Caki2 (cell line): ENCODE measurements at places on chromosomes 7 and 10. TPM values are rescaled to one million over a fixed set of nuclear protein-coding genes. Genes with fewer than 3 reads are reported as not detected.

- no peak for DNase-seq
Observed at GRCh38 chr7:47816647-47817046, 131.6 kb downstream of the PKD1L1 start.

- DNase-seq, result no peak
Observed at GRCh38 chr10:73781548-73781878, 335 bp upstream of the CHCHD1 start.

DNA sequence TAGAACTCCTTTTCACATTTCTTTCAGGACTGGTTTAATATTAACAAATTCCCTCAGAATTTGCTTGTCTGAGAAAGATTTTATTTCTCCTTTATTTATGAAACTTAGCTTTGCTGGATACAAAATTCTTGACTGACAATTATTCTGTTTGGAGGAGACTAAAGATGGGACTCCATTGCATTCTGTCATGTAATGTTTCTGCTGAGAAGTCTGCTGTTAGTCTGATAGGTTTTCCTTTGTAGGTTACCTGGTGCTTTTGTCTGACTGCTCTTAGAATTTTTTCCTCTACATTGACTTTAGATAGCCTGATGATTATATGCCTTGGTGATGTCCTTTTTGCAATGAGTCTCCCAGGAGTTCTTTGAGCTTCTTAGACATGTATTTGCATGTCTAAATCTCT lies 23.4 kb downstream of the CLRN3 start:
- DNase-seq, result no peak

DNA sequence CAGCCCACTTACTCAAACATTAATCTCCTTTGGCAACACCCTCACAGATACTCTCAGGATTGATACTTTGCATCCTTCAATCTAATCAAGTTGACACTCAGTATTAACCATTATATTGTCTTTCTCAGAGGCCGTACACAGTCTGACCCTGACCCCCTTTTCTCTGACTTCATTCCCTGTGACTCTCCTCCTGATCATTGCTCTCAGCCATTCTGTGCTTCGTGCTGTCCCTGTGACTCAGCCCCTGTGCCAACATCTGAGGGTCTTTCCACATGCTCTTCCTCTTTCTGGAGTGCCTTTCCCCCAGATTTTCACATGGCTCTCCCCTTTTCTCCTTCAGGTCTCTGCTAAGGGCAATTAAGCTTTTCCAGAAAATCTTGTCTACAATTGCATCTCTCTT lies 289.0 kb upstream of the PHYHIPL start:
- DNase-seq, result no peak

DNA sequence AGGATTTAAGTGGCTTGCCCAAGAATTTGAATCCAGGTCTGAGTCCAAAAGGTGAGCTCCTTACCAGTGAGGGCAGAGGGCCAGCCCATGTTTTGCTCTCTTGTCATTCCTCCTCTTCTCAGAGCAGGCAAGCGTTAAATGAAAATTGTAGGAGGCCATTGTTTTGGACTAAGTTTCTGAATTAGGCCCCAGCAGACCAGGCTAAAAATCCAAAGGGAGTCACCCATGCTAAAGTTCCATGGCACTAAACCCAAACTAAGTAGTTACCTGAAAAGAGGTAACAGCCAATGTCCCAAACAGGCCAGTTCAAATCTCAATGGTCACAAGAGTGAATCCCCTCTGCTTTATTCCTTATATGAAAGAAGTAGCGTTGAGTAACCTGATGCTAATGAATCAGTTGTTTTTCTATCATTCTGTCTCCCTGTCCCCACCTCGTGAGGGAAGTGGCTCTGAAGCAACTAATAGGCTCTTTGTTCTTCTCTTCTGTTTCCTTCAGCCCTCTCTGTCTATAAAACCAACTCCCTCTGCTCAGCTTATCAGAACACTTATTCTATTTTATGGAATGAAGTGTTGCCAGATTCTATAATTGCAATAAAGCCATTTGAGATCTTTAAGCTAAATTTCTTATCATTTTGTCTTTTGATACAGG lies 17.5 kb upstream of the CDH23 start:
- no peak for DNase-seq

- DNase-seq, result no peak
Observed at GRCh38 chr10:17022466-17022825, 107.2 kb downstream of the CUBN start.

GRCh38 chr7:152459724-152460251 lies 24.0 kb upstream of the KMT2C start:
- DNase-seq, result no peak

DNA sequence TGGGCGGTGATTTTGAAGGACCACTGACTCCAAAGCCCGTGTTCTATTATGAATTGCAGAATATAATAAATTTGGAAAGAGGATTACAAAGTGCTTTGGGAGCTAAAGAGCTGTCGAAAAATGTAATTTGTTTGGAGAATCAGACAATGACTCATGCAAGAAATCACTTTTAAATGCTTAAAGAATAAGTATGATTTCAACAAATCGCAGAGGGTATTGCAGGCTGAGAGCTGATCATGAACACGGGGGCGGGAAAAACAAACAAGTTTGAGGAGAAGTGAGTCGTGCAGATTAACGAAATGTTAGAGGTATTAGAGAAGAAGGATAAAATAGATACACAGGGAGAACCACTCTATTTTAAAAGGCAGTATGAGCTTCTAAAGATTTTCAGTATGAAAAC lies 4.9 kb upstream of the HACD1 start:
- DNase-seq, result no peak

- no peak for DNase-seq
Observed at GRCh38 chr7:143392875-143393266, 11.7 kb downstream of the ZYX start.

DNA sequence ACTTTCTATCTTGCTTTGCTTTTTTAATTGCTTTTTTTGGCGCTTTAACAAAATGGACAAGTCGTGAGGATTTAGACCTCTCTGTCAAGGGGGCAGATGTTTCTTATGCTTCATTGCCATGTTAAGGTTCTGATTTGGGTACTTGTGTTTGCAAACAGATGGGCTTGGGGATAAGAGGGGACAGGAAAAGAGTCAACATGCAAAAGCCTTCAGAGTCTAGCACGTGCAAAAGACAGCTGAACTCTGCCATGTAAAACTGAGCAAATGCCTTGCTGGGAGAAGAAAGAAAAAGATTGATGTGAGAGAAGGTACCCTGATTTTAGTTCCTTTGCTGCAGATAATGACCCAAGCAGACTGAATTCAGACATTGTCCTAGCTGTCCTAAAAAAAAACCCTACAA lies 173.1 kb downstream of the KIAA1217 start:
- DNase-seq, result no peak

- no peak for DNase-seq
Observed at GRCh38 chr7:44275957-44276570, 49.3 kb downstream of the CAMK2B start.

DNA sequence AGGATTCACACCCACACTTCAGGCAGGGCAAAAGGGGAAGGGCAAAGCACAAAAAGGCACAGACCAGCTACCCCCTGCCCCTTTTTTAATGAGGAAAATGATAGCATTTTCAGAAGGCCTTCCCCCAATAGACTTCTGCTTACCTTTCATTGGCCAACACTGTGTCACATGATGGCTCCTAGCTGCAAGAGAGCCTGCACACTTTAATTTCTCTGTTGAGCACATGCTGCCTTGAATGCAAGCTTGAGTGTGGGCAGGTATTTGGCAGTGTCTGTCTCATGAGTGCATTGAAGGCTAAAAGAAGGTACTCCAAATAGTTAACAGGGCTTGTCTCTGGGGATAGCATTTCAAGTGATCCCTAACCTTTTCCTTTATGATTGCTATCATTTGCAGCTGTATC lies 175.4 kb upstream of the NFE2L3 start:
- no peak for DNase-seq

GRCh38 chr7:116499168-116500077 lies at the start of gene CAV2:
Gene CAV2, plus strand, starts transcription at chr7:116499738. Its CDS starts 44 bp downstream, at chr7:116499782.
- peak; percentile 86 for DNase-seq

DNA sequence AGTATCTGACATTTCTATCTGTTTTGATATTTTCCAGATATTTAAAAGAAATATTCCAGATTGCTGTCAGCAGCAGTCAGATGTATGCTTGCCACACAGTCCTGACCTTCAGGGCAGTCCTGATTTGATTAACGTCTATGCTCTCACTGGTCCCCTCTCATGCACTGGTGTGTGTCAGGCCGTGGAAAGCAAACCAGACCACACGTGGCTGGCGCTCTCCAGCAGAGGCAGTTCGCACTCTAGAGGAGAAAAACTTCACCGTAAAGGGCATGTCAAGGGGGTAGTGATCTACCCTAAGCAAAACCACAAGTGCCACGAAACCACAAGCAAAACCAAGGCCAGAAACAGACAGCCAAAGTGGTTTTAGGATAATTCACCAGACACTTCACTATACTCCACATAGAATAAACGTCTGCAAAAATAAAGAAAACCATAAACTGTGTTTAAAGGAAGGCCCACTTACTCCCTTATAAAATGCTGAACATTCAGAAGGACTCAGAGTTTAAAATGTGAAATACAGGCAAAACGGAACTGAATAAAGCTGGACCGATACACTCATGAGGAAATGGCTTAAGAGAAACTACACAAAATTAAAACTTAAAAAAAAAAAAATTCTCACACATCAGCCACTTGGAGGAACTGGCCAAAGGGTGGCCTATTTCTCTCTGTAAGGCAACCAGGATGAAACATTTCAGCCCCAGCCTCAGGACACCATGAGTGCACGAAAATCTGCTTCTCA lies 26.4 kb downstream of the PARP12 start:
- DNase-seq, result no peak

DNA sequence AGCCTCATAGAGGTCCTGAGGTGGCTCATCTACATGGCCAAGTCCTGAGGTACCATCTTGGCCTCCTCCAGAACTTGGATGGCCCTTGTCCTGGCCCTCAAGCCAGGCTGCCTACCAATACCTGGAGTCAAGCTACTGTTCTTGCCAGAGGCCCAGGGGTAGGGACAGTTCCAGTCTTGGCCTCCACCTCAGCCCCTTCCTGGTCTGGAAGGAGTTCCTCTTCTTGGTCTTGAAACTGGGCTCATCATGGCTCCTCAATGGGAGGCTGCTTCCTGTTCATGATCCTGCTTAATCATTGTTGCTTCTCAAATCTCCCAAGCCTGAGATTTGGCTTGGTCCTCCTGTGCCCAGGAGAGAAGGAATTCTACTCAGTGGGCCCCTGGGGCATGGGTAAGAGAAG lies 3.9 kb downstream of the HPS6 start:
- no peak for DNase-seq

- no peak for DNase-seq
Observed at GRCh38 chr7:108093851-108094331, 36.3 kb downstream of the LAMB4 start.

DNA sequence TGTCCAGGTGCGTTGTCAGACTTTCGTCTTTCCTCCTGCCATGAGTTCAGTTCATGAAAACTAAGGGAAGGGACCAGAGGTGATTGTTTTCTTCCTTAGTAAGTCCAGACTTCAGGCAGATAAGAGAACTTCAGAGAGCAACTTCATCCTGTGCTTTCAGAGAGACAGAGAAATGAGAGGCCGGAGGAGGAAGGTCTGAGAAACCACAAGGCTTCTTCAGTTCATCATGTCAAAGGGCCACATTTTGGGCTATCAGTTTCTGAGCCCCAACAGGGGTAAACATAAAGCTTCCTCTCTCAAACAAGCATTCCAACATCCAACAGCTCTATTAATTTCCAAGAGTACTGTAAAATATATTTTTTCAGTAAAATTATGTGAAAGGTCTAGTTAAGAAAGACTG lies 668.4 kb upstream of the NRP1 start:
- DNase-seq, result no peak

GRCh38 chr10:23368816-23369640 lies 24.4 kb upstream of the C10orf67 start:
- no peak for DNase-seq

- DNase-seq, result no peak
Observed at GRCh38 chr7:114021135-114021534, 102.3 kb upstream of the PPP1R3A start.

DNA sequence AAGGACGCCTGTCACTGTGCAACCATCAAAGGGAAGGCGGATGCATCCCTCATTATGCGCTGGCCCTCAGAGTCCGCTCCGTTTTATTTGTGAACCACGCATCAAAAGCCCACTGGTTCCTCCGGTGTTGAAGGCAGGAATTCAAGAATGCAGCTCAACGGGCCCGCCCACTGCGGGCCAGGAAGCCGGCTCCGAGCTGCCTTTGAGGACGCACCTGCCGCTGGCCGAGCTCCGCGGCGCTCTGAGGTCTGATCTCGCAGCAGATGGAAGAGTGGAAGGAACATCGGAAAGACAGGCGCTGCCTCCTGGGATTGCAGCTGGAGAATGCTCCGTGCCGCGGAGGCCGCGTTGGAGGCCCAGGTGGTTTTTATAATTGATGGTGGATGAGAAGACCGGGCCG lies 56.9 kb upstream of the ADGRA1 start:
- no peak for DNase-seq

DNA sequence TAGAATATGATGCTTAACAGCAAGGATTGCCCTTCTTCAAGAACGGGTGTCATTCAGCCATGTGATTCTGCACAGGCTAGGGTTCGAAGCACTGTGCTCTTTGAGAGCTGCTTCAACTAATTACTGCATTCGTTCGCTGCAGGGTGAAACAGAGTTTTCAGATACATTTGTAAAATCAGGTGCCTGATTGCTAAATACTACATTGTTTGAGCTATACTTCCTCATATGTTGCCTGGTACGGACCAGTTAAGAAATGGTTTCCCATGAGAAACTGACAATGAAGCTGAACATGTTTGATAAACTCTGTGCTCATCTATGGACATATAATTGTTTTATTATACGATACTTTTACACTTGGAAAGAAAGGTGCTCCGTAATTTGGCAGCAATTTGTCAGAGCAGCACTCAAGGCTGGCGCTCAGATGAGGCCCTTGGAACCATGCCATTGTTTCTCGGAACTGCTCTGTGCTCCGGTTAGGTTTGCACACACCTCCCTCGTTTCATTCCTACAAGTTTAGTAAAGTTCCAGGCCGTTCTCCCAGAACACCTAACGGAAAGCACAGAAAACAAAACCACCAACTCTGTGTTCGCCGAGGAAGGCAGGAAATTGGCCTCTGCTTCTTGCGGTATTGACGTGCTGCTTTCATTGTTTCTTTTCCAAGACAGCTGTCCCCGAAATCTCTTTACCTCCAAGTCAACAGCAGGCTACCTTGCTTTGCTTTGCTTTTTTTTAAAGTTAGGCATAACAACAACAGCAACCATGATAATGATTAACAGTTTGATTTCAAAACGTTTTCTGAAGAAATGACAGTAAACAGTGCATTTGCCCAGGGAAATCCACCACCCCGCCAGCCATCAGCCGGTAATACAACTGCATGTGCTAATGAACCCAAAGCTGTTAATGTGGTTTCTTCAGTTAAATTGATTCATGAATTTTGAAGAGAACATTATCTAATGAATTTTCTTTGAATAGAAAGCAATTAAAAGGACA lies 206.9 kb downstream of the EBF3 start:
- DNase-seq, result no peak

GRCh38 chr10:69869291-69869961 lies 67.7 kb downstream of the COL13A1 start:
- DNase-seq, result no peak

Gene UNC5B
- 0.20 TPM in 1 of 2 replicates, not detected in the other for total RNA-seq

Gene C10orf71
- not detected in 2 replicates for total RNA-seq

Gene NPY4R2
- not detected in 2 replicates for total RNA-seq

Gene FAM180A
- 0.84 TPM in 1 of 2 replicates, not detected in the other for total RNA-seq

Gene PLAU
- 27.6 and 31.4 TPM in 2 replicates for total RNA-seq

Gene PPP1R3C
- 3.5 and 4.2 TPM in 2 replicates for total RNA-seq

Gene SLC26A5
- total RNA-seq, result not detected in 2 replicates

Gene RBM20
- 7.2 and 7.7 TPM in 2 replicates for total RNA-seq
